ENCODE measurements at places on chromosomes 12 and 14. TPM values are rescaled to one million over a fixed set of nuclear protein-coding genes. Genes with fewer than 3 reads are reported as not detected.

The BCL11B gene
- total RNA-seq, result 0.09 TPM

The STON2 gene
- 3.3 TPM for total RNA-seq

The SLC4A8 gene
- total RNA-seq, result 4.7 TPM

GRCh38 chr14:91390165-91390778 is 27.3 kb downstream of the CCDC88C start:
- DNase-seq, result no peak

GRCh38 chr14:99246536-99247097 is 25.4 kb downstream of the BCL11B start:
- DNase-seq, result no peak

GRCh38 chr14:104094056-104094708 is 8.7 kb downstream of the ASPG start:
- no peak for DNase-seq

- DNase-seq, result peak; percentile 91
Measured at GRCh38 chr14:22849212-22849819, 12.9 kb downstream of the MMP14 start.

Measured in fibroblast of the aortic adventitia (primary cell).